DMS79 treated with DMSO at 0.1 percent for 48 hours (cell line): ENCODE measurements at places on chromosomes 3 and 15.
A peak's percentile ranks its signal among the peaks of the same experiment; 100 is the strongest.

DNA sequence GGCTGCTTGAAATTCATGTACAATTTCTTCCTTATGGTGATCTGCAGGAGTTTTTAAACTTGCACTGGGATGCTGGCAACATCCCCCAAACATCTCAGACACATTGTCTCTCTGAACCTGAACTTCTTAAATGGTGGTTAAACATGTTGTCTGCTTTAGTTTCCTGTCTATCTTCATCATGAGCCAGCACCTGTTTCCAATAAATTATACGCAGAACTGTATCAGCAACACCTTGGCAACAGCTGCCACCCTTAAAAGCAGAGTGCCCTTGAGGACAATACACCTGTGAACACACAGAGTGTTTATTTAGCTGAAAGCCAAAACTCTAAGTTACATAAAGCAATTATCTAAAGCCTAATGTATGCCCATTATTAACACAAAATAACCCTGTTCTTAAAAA lies 242.9 kb downstream of the WNT5A start:
- DNase-seq, result peak; percentile 81

DNA sequence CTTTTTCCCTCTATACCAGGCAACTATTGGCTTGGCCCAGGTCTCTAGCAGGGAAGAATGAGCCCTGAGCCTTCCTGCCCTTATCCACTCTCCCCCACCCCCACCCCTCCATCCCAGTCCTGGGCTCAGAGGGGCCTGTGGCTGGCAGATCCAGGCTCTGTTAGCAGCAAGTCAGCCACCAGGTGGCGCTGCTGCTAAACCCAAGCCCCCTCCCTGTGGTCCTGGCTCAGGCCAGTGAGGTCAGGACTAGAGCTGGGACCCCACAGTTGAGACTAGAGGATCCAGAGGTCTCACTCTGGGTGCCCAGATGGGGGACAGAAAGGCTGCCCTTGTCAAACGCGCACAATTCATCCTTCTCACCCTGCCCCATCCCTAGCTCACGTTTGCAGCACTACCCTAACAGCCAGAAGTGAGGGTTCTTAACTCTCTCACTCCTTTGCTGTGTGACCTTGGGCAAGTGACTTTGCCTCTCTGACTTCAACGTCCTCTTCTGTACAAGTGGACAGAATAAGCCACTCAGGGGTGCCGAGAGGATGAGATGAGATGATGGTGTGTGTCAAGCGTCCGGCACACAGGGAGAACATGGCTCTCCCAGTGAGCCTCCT lies 46.8 kb upstream of the SLC6A1 start:
- DNase-seq, result no peak

- DNase-seq, result no peak
These were observed 1.5 kb downstream of the ITGB5 start for GRCh38 chr3:124885466-124886167.

DNA sequence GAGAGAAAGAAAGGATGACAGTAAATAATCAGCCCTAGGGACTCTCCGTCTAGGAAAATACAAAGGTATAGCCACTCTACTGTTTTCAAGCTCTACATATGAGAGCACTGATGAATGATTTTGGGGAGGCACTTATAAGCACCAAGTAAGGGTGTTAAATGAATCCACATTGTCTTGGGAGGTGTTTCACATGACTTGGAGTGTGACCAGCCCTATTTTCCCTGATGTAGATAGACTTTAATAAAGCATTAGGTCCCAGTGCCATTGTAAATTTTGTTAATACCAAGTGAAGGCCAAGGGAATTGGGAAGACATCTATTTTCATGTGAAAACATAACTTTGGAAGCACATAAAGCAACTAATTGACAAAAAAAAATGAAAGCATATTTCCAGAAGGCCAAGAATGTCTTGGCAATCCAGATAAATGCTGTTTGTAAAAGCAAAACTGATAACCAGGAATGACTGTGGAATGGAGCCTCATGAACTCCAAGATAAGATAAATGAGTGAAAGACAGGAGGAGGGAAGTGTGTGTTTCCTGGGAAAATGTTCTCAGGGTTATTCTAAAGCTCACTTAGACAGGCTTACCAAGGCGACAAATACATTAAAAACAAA lies 96.0 kb upstream of the MYZAP start:
- no peak for DNase-seq
